Mesenteric fat pad (tissue), 1 donor: ENCODE measurements at places on chromosomes 6 and 20.
A peak's percentile ranks its signal among the peaks of the same experiment; 100 is the strongest.

DNA sequence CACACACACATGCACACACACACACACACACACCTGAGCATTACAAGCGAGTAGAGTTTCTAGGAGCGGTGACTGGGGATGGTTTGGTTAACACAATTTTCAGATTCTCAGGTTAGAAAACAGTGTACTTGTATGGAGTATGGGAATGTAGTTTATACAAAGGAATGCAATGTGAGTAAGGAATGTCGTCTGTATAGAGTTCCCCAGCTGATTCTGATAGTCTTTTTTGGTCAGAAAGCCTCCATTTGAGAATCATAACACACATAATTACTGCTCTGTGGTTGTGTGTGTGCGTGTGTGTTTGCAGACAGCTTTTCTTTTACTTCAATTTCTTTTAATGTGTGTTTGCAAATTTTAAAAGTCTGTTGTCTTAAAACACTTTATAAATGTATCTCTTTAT, 93.2 kb downstream of the MYO6 start:
- no peak for DNase-seq

GRCh38 chr20:2237059-2237458, 58.7 kb upstream of the TGM3 start:
- no peak for DNase-seq

DNA sequence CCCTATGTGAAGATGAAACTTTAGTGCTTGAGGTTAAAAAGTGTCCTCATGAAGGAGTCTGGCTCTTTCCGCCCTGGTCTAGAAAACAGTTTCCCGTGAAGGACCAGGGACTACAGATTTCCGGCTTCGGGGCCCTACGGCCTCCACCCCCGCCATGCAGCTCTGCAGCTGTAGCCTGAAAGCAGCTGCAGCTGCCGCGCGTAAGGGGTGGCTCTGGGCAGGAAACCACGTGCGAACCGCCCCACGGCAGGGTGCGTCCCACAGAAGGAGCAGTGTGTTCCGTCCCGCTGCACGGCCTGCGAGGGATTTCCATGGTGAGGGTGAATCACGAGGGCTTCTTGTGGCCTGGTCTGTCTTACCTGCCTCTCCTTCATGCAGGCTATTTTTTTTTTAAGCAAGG, 117.0 kb downstream of the ERMARD start:
- peak; percentile 89 for DNase-seq

- DNase-seq: no peak
Observed at GRCh38 chr6:110322151-110322873, 35.8 kb downstream of the METTL24 start.

GRCh38 chr6:79628466-79629288, 2.5 kb upstream of the SH3BGRL2 start:
- no peak for DNase-seq
